Stimulated activated CD4-positive, alpha-beta T cell treated with anti-CD3 and anti-CD28 coated beads, Interleukin-15, amount 100 ng/mL, for 1 hour (primary cell): ENCODE measurements at places on chromosomes 2 and 18.

GRCh38 chr2:218292048-218293014, at the start of gene TMBIM1:
Gene TMBIM1 (minus strand): TSS chr2:218292503. CDS start chr2:218282141, 10,362 bp downstream.
- DNase-seq, result peak; percentile 76

DNA sequence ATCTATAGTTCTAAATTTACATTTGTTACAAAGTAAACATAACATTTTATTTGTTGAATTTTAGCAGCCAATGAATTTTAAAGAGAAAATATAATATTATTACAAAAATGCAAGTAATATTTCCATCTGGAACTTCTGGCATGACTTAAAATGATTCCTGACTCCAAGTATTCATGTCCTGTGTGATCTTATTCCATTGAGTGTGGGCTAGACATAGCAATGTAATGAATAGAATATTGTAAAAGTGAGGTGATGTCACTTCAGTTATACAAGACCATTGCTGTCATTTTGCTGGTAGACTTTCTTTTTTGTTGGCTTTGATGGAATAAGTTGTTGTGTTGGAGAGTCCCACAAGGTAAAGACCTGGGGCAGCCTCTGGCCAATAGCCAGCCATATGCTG, 912.2 kb upstream of the PIK3C3 start:
- no peak for DNase-seq

DNA sequence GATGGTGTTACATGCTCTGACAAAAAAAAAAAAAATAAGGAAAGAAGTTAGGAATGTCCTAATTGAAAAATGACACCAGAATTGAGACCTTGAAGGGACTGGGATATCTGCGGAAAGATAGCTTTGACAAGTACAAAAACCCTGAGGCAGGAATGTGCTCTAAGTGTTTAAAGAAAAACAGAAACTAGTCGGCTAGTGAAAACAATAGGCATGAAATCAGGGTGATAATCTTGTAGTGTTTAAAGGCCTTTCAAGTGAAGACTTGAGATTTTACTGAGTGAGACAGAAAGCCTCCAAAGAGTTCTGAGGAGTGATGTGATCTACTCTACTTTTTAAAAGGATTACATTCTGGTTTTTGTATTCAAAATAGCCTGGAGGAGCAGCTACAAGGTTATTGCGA, 107.4 kb downstream of the COBLL1 start:
- no peak for DNase-seq

DNA sequence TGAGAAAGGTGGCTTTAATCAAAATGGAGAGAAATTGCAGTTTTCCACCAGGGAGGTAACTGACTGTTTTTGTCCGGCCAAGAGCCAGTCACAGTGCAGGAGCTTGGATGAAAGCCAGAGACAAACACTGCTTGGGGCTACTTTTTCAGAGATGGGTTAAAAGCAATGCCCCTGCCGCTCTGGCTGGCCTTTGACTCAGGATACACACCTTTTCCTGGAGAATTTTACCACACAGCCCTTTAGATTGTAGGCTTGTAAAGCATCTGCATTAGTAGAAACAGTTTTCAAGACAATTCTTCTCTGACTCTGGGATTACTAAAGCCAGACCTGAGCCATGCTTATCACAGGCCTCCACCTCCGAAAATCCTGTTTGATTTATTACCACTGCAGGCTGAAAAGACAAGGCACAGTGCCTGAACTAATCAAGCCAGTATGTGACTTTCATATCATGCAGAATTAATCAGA, 79.7 kb downstream of the CCBE1 start:
- no peak for DNase-seq

GRCh38 chr2:104444392-104444791, 409.5 kb upstream of the POU3F3 start:
- DNase-seq, result no peak

GRCh38 chr2:158750458-158751125, 44.5 kb upstream of the DAPL1 start:
- no peak for DNase-seq

- DNase-seq, result no peak
Observed at GRCh38 chr2:138234265-138234664, 267.3 kb upstream of the SPOPL start.

GRCh38 chr2:218245214-218245613, 15.6 kb upstream of the GPBAR1 start:
- DNase-seq, result no peak

DNA sequence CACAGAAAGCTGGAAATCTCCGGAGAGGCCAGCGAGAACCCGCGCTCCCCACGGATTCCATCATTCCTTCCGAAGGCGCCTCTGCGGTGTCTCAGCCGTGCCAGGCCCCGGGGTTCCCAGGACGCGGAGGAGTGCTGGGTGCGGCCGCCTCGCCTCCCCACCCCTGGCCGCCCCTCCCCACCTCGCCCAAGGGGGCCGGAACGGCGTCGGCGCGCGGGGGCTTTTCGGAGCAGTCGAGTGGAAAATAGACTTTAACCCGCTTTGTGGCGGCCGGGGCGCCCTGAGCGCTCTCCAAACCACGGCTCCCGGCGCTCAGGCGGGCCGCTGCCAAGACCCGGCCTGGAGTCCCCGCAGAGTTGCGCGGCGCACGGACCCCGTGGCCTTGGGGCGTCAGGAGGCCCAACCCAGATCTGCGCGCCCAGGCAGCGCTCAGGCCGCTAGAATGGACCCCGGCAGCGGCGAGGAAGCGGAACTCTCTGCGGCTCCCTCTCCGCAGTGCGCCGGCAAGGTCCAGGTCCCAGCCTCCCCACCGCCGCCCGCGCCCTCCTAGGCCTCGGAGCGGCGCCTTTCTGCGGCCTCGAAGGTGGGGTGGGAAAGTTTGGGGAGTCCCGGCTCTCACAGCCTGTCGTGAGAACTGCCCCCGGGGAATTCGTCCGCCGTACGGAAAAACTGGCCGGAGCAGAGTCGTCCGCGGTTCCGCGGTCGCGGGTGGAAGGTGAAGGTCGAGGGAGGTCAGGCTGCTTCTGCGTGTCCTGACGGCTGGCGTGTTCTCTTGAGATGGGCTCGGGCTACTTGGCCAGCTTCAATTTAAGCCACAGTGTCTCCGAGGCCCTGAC, 1.2 kb upstream of the EMX1 start:
- DNase-seq, result no peak

- DNase-seq, result no peak
Observed at GRCh38 chr2:224333726-224334482, 68.0 kb downstream of the FAM124B start.

GRCh38 chr2:37775908-37776250, 104.4 kb upstream of the CDC42EP3 start:
- no peak for DNase-seq

- DNase-seq, result no peak
Observed at GRCh38 chr18:22667616-22668422, 250.1 kb upstream of the CTAGE1 start.

GRCh38 chr2:64980183-64980582, 9.0 kb upstream of the SLC1A4 start:
- DNase-seq, result no peak

- DNase-seq, result no peak
Observed at GRCh38 chr2:72619626-72620025, 206.2 kb downstream of the EXOC6B start.

DNA sequence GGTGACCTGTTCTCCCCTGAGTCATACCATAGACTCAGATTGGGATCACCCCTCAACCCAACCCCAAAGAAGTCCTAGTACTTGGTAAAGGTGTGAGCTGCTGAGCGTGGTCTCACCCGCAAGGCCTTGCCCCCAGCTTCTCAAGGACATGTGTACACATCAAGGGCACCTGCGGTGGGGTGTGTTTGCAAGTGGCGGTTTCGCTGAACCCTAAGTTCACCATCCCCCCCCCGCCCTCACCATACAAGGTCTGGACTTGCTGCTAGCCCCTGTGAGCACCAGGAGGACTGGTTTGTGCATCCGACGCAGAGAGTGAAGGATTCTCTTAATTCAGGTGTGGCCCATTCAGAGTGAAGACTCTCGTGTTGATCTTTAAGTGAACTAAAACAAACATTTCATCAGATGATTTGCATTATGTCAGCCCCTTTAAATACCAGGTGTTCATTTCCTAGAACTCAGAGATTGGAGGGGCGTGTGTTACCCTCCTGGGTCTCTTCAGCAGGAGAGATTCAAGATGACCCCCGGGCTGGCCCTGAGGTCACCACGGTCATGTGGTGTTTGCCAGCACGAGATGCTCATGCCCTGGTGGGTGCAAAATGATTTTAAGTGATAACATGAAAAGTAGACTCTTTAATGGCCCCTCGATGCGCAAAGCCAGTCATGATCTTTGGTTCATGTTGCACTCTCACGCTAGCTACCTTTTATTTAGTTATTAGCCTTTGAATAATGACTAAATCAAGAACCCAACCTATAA, 27.8 kb downstream of the MTERF4 start:
- DNase-seq, result no peak

- DNase-seq, result no peak
Observed at GRCh38 chr2:189553504-189554088, 27.0 kb downstream of the SLC40A1 start.

GRCh38 chr2:32805104-32806095, 141.4 kb upstream of the LTBP1 start:
- DNase-seq, result no peak

- no peak for DNase-seq
Observed at GRCh38 chr2:148132412-148132811, 111.5 kb downstream of the MBD5 start.

- no peak for DNase-seq
Observed at GRCh38 chr2:194917519-194917918, 739.5 kb upstream of the SLC39A10 start.

- no peak for DNase-seq
Observed at GRCh38 chr18:70116949-70117348, 88.5 kb downstream of the RTTN start.

- no peak for DNase-seq
Observed at GRCh38 chr2:208320686-208321085, 54.6 kb downstream of the PIKFYVE start.

GRCh38 chr2:43368483-43369385, 142.3 kb upstream of the ZFP36L2 start:
- no peak for DNase-seq

- no peak for DNase-seq
Observed at GRCh38 chr2:150917961-150918713, 343.5 kb downstream of the RBM43 start.

DNA sequence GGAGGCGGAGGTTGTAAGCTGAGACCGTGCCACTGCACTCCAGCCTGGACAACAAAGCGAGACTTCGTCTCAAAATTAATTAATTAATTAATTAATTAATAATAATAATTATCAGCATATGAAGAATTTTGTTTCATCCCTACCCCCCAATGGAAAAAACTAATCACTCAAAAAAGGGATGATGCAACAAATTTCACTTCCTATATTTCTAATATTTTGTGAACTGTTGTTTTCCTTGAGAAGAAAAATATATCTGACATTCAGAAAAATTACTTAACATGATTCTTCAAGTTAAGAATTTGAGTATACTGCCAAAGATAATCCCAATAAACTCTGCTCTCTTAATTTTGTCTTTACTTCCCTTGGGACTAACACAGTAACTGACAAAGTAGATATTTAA, 28.1 kb downstream of the EXOC6B start:
- no peak for DNase-seq

GRCh38 chr18:54263904-54264336, 5.4 kb upstream of the POLI start:
- DNase-seq, result no peak

- DNase-seq, result no peak
Observed at GRCh38 chr2:127679680-127680361, 4.5 kb upstream of the LIMS2 start.

DNA sequence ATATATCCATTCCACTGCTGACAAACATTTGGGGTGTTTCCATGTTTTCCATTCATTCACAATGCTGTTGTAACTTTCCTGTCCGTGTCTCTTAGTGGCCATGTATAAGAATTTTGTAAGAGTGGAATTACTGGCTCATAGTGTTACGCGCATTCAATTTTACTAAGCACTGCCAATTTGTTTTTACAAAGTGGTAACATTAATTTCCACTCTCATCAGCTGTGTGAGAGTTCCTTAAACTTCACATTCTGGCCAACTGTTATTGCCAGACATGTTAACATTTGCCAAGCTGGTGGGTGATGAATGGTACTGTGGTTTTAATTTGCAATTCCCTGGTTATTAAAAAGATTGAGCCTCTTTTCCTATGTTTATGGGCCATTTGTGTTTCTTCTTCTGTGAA, 134.2 kb downstream of the DTNB start:
- DNase-seq, result no peak

- DNase-seq, result no peak
Observed at GRCh38 chr2:114113518-114113917, 223.6 kb downstream of the ACTR3 start.

- no peak for DNase-seq
Observed at GRCh38 chr2:101720732-101721131, 23.2 kb downstream of the MAP4K4 start.

DNA sequence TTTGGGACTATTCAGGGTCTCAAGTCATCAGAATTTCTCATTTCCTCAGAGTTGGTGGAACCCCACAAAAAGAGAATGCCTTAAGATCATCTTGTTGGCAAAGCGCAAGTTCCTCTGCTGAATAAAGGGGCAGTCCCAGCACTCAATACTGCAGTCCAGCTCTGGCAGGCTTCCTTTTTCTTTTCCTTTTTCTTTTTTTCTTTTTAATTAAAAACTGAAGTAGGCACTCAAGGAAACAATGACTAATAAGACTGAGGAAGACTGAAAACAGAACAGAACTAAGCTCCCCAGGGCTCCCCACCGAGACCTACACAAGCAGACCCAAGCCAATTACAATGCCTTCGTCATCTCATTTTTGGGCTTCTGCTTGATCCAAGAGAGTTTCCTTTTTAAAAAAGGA, 82.0 kb downstream of the STK39 start:
- no peak for DNase-seq

GRCh38 chr2:195899226-195899625, 169.4 kb downstream of the DNAH7 start:
- no peak for DNase-seq

DNA sequence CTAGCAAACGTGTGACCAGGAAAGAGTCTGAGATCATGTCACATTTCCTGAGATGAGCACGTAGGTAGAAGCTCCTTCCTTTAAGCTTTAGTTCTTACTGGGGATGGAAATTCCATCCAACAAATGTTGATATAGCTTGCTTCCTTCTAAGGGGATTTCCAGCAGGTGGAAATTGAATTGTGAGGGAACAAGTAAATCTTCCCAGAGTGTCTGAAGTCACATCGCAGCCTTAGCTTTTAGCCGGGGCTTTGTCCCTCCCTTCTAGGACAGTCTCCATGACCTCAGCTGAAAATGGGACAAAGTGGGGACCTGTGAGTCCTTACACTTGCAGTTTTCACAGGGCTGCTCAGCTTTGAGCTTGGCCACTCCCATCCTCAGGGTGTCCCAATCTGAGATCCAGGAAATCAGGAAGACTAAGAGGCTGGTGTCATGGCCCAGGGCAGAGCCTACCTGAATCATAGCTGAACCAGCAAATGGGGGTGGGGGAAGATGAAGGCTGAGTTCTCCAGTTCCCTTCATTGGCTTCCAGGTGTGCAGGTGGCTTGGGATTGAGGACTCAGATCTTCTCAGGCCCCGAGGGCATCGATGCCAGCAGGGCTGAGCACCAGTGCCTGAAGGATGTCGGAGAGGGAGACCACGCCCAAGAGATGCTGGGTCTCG, 8.3 kb downstream of the PRKAG3 start:
- DNase-seq, result no peak

GRCh38 chr2:20182241-20182931, 42.5 kb downstream of the SDC1 start:
- no peak for DNase-seq

GRCh38 chr18:5150894-5151293, 46.2 kb downstream of the AKAIN1 start:
- no peak for DNase-seq
